ENCODE measurements at places on chromosomes 7 and 10.
A peak's percentile ranks its signal among the peaks of the same experiment; 100 is the strongest.

DNA sequence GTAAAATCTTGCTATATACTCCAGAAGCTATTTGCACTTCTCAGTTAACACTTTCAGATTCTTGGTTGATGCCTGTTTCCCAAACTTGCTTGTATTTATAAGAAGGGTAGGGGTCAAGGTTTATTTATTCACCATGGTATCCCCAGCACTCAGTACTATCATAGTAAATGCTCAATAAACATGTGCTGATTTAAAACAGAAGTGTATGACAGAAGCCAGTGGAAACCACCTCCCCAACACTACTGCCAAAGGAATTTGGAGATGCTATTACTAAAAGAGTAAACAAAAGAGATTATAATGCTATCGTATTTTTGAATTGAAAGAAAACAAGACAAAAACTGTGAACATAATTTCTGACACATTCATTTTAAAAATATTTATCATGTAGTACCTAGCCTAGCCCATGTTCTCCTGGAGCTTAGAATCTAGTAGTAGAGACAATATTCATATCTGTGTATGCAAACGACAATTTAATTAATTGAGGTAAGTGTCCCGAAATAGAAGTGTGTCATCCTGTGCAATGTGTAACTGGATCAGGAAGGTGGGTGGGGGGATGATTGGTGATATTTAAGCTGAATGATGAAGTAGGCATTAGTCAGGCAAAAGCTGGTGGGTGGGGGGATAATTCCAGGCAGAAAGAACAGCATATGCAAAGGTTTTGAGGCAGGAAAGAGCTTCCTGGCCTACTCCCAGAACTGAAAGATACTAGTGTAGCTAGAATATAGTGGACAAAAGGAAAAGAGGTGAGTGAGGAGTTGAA, 77.5 kb downstream of the HGF start:
- DNase-seq, result no peak

- no peak for DNase-seq
These were observed 362.0 kb upstream of the NFE2L3 start for GRCh38 chr7:25789701-25790640.

DNA sequence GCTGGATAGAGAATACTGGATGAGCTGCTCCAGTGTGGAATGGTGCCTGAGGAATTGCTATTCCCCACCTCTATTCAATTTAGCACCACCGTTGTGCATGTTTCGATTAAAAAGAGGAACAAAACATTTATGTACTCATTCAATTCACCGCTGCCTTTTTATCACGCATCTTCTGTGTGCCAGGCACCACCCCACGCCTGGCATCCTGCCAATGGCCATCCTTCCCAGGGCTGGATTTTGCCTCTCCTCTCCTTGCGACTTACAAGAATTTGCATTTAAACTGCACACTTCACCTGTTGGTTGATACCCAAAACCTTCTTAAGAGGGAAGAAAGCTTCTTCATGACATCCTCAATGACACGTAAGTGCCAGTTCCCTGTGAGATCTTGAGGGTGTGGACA, 110.2 kb upstream of the DPP6 start:
- no peak for DNase-seq

GRCh38 chr10:3135006-3135405, 37.6 kb downstream of the PITRM1 start:
- DNase-seq, result no peak

- DNase-seq, result no peak
These were observed 128.6 kb upstream of the BMPER start for GRCh38 chr7:33776788-33777187.

- DNase-seq, result no peak
These were observed 99.8 kb upstream of the SVIL start for GRCh38 chr10:29734640-29734961.

GRCh38 chr7:18754766-18755165, 259.2 kb downstream of the HDAC9 start:
- DNase-seq, result no peak

DNA sequence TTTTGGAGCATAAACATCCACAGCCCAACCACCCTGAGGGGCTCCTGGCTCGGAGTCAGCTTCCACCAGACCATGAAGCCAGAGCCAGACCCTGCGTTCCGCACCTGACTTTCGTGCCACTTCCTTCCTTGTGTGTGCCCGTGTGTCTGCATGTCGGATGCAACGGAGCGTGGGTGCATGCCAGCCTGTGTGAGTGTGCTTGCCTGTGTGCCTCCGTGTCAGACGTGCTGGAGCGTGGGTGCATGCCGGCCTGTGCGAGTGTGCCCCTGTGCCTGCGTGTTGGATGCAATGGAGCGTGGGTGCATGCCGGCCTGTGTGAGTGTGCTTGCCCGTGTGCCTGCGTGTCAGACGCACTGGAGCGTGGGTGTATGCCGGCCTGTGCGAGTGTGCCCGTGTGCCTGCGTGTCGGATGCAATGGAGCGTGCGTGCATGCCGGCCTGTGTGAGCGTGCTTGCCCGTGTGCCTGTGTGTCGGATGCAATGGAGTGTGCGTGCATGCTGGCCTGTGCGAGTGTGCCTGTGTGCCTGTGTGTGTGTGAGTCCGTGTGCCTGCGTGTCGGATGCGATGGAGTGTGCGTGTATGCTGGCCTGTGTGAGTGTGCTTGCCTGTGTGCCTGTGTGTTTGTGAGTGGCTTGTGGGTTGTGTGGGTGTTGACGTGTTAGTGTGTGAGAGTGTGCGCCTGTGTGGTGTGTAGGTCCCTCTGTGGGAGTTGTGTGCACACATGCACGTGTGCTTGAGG, 28.1 kb upstream of the KNDC1 start:
- DNase-seq, result no peak

DNA sequence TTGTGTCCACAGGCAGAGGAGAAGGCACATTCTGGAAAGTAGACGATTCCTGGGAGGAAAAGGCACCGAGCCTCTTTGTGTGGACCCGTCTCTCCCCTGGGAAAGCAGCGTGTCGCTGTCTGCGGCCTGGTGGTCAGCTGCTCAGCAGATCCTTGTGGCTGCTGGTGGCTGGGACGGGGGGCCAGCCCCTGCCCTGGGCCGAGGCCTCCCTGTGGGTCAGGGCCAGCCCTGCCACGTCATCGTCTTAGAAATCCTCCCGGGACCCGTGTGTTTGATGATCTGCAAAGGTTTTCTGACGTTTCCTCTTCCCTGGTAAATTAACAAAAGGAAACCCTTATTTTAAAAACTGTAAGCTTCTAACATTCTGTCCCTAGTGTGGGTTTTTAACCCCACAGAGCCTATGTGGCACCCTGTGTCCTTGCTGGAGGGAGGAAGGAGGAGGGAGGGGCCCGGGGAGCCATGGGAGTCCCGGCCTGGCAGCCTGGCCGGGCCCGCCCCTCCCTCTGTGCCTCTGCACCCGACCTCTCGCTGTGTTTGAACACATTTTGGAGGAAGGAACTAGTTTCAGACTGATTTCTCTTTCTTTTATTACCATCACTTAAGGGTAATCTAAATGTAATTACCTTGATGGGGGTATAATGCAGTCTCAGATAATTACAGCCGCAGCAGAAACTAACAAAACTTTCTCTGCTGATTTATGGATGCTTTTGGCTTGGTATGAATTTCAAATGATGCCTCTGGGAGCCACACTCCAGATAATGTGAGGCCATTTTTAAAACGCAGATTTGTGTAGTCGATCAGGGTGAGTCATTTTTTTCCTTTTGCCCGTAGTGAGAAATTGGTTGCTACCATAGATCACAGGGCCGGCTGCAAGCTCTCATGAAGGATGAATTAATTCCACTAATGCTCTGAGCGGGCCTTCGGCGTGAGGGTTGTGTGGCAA, 85.5 kb downstream of the NKX6-2 start:
- DNase-seq, result no peak

- peak; percentile 21 for DNase-seq
These were observed at the start of gene RASSF4 for GRCh38 chr10:44959247-44960087. TSS of gene RASSF4 (plus strand) at chr10:44959802. CDS start at chr10:44970203, 10,401 bp downstream.

GRCh38 chr10:122513053-122513452, 47.5 kb upstream of the DMBT1 start:
- no peak for DNase-seq

GRCh38 chr10:34758447-34758996, 56.6 kb downstream of the PARD3 start:
- peak; percentile 72 for DNase-seq

- no peak for DNase-seq
These were observed 101.8 kb downstream of the GNAT3 start for GRCh38 chr7:80410081-80410480.

DNA sequence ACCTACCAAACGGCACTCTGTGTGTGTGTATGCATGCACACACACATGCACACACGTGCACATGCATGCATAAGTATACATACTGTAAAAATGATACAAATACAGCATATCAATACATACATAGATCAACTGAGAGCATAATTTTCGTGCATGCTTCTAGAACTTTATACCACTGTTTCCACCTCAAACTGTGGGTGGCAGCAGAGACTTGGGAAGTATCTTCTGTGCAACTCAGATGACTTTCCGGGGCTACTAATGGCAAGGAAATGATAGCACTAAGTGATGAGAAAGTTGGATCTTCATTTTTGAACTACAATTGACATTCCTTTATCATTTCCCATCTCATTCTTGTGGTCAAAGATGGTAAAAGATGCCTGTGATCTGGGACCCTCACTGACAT, 570.7 kb downstream of the REEP3 start:
- peak; percentile 7 for DNase-seq

GRCh38 chr7:100964630-100965029, 4.7 kb upstream of the MUC12 start:
- DNase-seq, result no peak

- DNase-seq, result no peak
These were observed 1.2 kb upstream of the IDI1 start for GRCh38 chr10:1050145-1050544.

- no peak for DNase-seq
These were observed 178.1 kb downstream of the BMPER start for GRCh38 chr7:34083440-34083839.

GRCh38 chr7:139634087-139634486, 110.6 kb downstream of the CLEC2L start:
- DNase-seq, result no peak

GRCh38 chr10:78331391-78331922, 297.8 kb downstream of the RPS24 start:
- no peak for DNase-seq

DNA sequence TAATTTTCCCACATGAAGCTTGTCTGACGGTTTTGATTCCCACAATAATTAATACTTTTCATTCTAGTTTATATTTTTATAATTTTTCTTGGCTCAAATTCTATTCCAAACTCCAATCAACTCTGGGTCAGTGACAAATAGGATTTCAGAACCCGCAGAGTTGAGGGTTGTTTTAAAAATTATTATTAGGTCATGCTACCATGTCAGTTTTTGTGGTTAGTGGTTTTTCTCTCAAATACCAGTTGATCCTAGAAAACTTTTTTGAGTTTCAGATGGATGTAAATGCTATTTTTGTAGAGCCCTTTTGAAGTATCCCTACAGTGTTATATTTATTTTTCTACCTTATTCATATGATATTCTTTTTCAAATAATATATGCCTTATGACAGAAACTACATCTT, 237.4 kb downstream of the SEMA3D start:
- no peak for DNase-seq

DNA sequence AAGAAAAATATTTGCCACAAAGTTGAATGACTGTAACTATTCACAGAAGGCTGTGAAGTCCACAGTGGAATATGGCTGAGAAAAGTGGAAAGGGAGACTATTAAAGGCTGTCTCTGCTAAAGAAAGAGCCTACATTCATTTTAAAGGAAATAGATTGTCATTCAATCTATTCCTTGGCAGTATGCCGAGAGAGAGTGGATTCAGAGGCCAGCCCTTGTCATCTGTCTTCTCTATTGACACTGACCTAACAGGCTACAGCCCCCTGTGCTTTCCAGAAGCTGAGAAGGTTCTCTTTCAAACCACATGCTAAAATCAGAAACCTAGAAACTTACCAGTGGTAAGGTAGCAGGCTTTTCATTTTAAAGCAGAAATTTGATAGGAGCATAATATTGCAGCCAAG, 12.1 kb downstream of the ODAD2 start:
- no peak for DNase-seq

GRCh38 chr10:14322526-14323188, 8.1 kb downstream of the FRMD4A start:
- DNase-seq, result no peak

- DNase-seq, result no peak
These were observed 11.8 kb downstream of the PODXL start for GRCh38 chr7:131544449-131545301.

DNA sequence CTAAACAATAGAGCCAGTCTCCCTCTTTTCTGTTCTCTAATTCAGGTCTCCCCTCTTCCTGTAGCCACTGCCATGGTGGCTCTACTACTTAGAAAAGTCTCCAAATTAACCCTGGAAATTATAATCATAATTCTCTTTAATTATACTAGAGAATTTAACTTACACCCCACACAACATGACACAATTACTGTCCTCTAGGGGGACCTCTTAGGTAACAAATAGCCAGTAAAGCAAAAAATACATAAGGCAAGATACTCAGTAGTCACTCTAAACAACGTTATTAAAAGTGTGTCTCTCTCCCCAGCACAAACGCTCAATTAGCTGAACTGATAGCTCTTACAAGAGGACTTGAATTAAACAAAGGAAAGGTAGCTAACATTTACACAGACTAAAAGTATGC, 44.3 kb upstream of the ZNF107 start:
- no peak for DNase-seq

DNA sequence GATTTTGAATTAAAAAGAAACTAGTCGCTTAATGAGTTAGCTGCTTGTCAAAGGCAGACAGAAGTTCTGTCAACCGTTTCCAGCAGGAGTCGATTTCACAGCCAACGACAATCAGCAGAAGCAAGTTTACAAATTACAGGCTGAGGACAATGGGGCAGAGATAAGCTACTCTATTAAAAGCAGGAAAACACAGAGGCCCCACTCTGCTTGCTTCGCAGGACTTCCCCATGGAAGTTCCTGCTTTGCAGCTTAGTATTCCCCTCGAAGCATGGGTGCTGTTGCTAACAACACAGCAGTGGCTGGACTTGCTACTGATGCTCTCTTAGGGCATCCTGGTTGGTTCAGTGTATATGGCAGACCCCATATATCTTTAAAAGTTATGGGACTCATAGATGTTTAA, 50.8 kb upstream of the KLF6 start:
- DNase-seq, result no peak

DNA sequence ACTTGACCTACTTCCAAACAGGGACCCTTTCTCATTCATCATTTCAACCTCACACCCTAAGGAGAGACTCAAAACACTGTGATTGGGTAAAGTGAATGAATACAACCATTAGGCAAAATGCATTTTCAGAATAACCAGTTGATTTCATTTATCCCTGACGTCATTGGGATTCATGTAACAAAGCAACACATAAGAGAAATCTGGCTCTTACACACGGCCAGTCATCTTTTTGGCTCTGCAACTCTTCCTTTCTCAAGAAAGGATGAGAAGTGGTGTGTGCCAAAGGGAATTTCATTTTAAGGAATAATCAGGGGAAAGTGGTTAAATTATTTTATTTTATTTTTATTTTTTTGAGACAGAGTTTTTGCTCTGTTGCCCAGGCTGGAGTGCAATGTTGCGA, 83.1 kb downstream of the CPVL start:
- DNase-seq, result no peak

DNA sequence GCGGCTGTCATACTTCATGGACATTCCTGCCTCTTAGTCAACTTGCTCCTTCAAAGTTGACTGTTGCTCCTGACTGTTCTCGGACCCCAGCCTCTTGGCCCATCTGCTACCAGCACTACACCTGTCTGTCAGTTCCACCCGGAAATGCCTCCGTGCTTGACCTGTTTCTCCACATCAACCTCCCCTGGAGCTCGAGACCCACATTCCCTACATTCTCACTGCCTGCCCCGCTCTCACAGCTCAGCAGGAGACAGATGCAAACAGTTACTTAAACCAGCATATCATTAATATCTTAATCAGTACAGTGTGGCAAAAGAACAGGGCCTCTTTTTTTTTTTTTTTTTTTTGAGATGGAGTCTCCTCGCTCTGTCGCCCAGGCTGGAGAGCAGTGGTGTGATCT, 174.3 kb downstream of the NRP1 start:
- no peak for DNase-seq
